ENCODE measurements at places on chromosomes 2 and 18.

- no peak for DNase-seq
These were observed 169.9 kb downstream of the MYO1B start for GRCh38 chr2:191415101-191415500.

GRCh38 chr2:37851428-37851827 is 73.7 kb upstream of the RMDN2 start:
- no peak for DNase-seq

GRCh38 chr18:54232485-54233227 is 8.2 kb upstream of the MBD2 start:
- DNase-seq: no peak

GRCh38 chr2:55133467-55134315 is 83.4 kb upstream of the RTN4 start:
- DNase-seq: no peak

GRCh38 chr2:132958887-132959286 is 288.9 kb upstream of the LYPD1 start:
- DNase-seq: no peak

- peak; percentile 17 for DNase-seq
These were observed 97.6 kb downstream of the NDUFA10 start for GRCh38 chr2:239927424-239927981.

- DNase-seq: no peak
These were observed 73.8 kb upstream of the ACAA2 start for GRCh38 chr18:49886891-49887764.

GRCh38 chr2:26300234-26300925 is 45.6 kb upstream of the SELENOI start:
- DNase-seq: no peak

GRCh38 chr2:73174941-73175662 is 27.3 kb upstream of the NOTO start:
- no peak for DNase-seq

GRCh38 chr18:78906066-78906465 is 73.6 kb upstream of the SALL3 start:
- no peak for DNase-seq

GRCh38 chr18:50895350-50896045 is 16.6 kb downstream of the ME2 start:
- DNase-seq: no peak

- no peak for DNase-seq
These were observed 262.4 kb downstream of the NDUFA10 start for GRCh38 chr2:239762655-239763269.

- no peak for DNase-seq
These were observed 396.7 kb upstream of the RGPD4 start for GRCh38 chr2:107430006-107430405.

- no peak for DNase-seq
These were observed 12.9 kb upstream of the NCKAP5 start for GRCh38 chr2:133581010-133581760.

GRCh38 chr2:119476301-119477112 is 44.9 kb downstream of the TMEM37 start:
- DNase-seq: peak; percentile 69

GRCh38 chr2:240421381-240421780 is 14.1 kb upstream of the GPC1 start:
- DNase-seq: no peak

GRCh38 chr2:29518010-29518409 is 402.8 kb downstream of the CLIP4 start:
- DNase-seq: no peak

DNA sequence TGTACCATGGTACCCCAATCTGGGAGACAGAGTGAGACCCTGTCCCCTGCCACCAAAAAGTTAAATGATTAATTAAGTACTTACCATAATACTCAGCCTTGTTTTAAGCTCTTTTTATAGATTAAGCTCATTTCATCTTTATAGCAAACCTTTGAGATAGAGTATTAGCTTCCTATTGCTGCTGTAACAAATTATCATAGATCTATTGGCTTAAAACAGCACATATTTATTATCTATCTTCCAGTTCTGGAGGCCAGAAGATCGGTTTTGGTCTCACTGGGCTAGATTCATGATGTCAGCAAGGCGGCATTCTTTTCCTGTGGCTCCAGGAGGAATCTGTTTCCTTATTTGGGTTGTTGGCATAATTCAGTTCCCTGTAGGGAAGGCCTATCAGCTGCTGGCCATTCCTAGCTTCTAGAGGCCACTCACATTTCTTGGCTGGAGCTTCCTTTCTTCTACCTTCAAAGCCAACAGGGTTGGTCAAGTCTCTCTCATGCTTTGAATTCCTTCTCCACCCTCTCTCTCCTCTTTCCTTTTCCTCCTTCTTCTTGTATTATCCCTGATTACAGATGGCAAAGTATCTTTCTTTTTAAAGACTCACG is 13.7 kb upstream of the GREB1 start:
- DNase-seq: no peak

GRCh38 chr2:149333636-149334035 is 3.2 kb downstream of the LYPD6 start:
- DNase-seq: no peak

DNA sequence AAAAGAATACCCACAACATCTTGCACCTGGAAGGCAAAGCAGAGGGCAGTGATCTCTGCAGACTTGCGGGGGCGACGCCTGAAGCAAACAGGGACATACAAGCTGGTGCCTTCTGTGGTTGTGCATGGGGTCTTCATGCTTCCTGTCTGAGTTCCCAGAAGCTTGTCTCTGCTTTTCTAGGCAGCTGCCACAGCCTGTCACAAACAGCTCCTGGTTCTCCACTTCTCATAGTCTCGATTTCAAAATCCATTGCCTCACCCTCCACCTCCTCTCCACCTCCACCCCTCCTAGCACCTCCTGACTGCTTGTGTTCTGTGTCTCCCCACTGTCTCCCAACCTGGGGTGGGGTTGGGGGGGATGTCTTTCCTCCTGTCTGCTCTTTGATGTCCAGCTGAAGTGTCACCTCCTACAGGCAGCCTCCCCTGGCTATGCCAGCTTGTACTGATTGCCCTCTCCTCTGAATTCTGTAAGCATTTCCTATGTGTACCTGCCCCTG is 1.7 kb upstream of the PROC start:
- DNase-seq: no peak

- no peak for DNase-seq
These were observed 41.6 kb downstream of the GFPT1 start for GRCh38 chr2:69345434-69345833.

DNA sequence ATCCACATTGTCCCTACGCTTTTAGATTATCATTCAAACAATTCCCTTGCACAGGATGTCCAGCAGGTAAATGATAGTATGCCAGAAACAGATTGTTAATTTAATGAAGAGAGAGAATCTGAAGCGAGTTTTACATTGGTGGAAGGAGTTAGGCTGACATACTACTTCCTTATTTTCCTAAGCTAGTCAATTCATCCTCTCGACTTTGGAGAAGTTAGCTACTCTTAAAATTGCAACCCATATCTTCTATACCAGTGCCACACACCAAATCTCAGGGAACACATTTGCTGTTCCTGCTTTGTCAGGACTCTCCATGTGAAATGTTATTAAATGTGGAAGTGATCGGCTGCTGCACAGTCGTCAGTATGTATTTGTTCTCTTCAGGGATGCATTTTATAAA is 249.2 kb downstream of the NAPG start:
- no peak for DNase-seq

DNA sequence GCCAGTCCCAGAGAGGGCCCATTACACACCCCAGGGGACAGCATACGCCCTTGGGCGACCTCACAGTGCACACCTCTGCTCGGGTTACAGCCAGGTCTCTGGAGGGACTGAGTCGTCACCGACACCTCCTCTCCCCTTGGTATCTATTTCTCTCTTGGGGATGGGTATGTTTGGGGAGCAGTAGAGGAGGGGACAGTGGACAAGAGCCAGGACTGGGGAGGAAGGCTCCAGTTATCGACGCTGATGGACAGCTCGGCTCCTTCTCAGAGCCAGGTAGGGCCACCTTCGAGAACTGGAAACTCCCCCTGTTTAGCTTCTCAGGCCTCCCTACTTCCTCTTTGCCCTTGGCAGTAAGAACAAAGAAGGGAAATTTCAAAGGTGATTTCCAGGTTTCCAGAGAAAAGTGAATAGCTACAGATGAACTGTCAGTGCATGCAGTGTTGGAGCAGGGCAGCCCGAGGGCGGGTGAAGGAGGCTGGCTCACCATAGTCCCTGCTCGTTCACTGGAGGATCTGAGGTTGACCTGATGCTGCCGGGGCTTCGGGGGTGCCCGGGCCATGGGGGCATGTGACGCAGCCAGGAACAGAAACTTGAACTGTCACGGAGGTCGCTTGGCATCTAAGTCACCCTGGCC is 4.4 kb upstream of the SEMA4C start:
- DNase-seq: no peak

GRCh38 chr2:1556776-1557466 is 143.7 kb downstream of the TPO start:
- no peak for DNase-seq

- DNase-seq: no peak
These were observed 338.4 kb upstream of the SLC39A10 start for GRCh38 chr2:195318440-195319111.

DNA sequence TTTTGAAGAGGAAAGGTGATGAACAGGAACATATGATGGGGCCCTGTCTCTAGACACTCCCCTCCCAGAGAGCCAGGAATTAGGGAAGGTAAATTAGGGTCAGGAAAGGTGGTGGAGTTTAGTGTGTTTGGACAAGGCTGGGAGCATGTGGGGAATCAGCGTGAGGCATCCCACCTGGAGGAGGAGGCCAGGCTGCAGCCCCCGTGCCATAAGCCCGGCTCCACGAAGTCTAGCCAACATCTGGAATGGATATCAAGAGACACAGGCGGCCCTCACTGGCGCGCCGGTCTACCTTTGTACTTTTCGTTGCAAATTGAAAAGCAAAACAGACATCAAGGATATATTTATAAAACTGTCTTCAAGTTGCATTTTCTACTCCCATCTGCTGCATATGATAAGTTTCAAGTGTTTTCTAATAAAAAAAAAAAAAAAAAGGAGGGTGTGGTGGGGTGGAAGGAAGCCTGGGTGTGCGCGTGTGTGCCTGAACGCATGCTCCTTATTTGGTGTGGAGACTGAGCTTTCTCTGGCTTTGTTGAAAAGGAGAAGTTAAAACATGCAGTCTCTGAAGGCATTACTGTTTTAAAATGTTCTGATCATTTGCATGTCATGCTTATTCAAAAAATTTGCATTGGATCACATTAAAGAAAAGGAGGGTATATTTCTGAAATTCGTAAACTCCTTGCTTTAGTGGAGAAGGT is 546.7 kb upstream of the ID2 start:
- peak; percentile 55 for DNase-seq

DNA sequence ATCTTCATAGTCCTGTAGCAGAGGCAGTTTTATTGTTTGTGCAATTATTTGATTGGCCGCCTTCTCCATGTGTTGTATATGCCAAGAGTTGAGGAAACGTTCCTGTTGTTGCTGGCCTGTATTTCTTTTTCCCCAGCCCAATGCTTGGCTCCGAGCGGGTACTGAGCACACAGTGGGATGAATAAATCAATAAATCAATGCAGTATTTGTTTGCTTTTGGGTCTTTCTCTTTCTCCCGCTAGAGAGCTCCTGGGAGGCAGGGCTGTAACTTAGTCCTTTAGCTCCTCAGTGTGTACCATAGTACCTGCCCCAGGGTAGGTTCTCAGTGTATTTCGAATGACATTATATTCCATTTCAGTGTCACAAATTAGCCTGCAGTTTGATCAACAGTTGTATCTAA is 71.8 kb downstream of the ICOS start:
- no peak for DNase-seq

DNA sequence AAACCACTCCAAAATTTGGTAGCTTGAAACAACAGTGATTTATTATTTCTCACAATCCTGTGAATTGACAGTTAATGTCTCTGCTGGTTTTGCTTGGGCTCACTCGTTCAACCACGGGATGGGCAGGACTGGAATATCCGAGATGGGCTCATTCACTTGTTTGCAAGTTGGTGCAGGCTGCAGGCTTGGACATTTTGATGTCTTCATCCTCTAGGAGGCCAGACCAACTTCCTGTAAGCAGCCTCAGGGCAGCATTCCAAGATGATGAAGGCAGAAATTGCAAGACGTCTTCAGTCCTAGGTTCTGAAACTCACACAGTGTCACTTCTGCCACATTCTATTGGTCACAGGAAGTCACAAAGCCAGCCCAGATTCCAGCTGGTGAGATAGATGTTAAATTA is 47.1 kb downstream of the GPR39 start:
- no peak for DNase-seq

DNA sequence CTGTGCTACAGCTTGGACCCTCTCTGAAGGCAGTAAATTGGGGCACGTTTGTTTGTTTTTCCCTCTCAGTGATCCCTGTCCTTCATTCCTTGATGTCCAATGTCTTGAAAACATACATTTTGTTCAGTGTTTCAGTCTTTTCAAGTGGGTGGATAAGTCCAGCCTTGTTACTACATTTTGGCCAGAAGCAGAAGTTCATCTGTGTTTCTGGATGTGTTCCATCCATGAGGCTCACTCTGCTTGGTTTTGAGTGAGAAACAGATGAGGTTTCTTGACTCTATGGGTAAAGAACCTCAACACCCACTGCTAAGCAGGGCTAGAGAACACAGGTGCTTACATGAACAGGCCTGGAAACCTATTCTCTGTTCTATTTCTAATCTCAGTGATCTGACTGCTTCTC is 74.5 kb upstream of the RFX8 start:
- DNase-seq: no peak

DNA sequence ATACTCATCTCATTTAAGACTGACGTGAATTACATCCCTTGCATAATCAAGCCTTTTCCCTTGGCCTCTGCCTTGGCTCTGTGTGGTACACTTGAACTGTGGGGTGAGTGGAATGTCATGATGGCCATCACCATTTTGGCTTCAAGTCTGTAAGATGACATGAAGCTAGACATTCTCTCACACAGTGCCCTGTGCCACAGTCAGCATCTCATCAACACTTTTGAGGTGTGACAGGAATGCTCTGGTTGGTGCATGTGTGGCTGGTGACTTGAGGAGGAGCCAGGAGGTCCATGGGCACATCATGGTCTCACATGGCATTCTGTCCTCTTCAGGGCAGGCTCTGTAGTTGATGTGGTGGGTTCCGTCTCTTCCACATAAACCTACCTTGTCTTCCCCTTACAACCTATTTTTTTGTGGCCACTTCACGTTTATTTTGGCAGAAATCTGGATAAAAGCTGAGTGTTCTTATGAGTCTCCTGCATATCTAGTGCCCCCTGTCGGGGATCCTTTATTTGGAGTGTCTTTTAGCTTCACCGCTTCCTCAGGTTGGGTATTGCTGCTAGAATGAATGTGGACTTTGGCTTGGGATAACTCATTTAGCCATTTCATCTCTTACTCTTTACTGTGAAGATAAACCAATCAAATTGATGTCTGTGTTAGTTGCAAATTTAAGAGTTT is 28.1 kb downstream of the MAP4K4 start:
- DNase-seq: no peak

DNA sequence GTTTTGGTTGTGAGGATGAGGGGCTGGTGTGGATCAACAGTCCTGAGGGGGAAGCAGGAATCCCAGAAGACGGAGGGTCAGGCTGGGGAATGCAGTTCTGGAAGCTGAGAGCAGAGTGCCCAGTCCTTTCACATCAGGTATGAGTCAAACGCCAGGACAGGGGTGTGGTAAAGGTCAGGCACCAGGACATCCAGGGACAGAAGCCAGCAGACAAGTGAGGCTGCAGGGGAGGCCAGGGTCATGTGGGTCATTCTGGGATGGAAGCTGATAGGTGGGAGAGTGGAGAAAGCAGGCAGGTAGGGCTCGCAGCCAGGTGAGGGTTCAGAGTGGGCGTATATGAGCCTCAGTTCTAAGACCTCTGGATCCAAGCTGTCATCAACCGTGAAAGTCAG is 12.8 kb upstream of the GNLY start:
- no peak for DNase-seq

- DNase-seq: no peak
These were observed 323.4 kb downstream of the GALNT13 start for GRCh38 chr2:154194909-154195643.

- DNase-seq: no peak
These were observed 291.5 kb downstream of the SLC4A3 start for GRCh38 chr2:219918944-219919343.

All from mesothelial cell of epicardium (in vitro differentiated cells).